ENCODE measurements at places on chromosomes 1 and 21.

- DNase-seq: no peak
Observed at GRCh38 chr1:83500987-83501591, 497.8 kb downstream of the TTLL7 start.

DNA sequence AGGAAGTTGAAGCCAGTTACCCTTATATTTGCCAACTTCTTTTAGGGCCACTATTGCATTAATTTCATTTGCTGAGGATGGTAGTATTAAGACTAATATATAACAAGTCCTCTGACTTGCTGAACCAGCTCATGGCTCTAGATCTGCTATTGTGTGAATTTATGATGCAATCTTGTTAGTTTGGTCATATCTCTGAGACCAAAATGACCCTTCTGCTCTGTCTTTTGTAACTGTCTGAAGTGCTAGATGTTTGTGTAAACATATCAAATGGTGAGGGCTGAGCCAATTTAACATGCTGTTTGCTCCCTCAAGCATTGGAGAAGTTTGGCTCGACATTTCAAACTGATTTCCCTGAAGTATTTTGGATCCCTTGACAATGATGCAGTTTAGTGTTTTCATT lies 106.9 kb upstream of the PTGFR start:
- no peak for DNase-seq

GRCh38 chr1:5896706-5897660 lies 95.2 kb downstream of the NPHP4 start:
- DNase-seq: no peak

GRCh38 chr1:208256091-208256490 lies 11.9 kb upstream of the PLXNA2 start:
- DNase-seq: no peak

DNA sequence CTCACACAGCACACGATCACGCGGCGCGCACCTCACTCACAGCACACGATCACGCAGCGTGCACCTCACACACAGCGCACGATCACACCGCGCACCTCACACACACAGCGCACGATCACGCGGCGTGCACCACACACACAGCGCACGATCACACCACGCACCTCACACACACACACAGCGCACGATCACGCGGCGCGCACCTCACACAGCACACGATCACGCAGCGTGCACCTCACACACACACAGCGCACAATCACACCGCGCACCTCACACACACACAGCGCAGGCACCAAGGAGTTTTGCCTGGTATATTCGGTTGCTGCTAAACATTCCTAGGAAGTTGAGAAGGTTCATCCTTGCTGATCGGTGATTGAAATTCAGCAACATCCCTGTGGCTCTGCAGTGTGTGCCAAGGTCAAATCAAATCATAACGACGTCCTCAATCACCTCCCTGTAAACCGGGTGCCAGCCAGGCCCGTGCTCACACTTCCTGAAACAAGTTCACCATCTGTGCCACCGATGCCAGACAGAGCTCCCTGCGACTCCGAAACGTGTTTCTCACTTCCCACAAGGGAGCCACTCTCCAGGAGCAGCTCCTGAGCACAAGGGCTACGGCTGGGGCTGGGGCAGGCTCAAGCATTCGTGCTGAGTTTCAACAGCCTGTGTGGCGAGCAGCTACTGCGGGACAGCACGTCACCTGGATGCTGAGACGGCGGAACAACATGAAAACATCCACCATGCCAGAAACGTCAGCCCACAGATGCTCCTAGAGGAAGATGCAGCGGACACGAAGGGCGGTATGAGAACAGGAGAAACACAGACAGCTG lies 30.2 kb downstream of the WDR4 start:
- no peak for DNase-seq

DNA sequence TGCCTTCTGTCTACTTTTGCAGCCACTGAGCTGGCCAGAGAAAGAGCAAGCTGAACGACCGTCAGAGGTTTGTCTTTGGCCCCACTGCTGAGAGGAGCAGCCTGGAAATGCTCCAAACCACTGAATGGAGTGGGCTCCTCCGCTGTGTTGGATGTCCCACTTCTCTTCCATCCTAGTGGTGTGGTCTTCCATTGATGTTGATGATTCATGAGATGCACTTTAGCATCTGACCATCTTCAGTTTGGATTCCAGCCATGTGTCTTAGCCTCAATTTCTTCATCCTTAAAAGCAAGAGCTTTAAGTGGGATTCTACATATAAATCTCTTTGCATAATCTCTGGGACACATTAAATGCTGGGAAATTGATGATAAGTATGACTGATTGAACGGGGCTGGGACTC lies 276.9 kb downstream of the SIPA1L2 start:
- DNase-seq: no peak

DNA sequence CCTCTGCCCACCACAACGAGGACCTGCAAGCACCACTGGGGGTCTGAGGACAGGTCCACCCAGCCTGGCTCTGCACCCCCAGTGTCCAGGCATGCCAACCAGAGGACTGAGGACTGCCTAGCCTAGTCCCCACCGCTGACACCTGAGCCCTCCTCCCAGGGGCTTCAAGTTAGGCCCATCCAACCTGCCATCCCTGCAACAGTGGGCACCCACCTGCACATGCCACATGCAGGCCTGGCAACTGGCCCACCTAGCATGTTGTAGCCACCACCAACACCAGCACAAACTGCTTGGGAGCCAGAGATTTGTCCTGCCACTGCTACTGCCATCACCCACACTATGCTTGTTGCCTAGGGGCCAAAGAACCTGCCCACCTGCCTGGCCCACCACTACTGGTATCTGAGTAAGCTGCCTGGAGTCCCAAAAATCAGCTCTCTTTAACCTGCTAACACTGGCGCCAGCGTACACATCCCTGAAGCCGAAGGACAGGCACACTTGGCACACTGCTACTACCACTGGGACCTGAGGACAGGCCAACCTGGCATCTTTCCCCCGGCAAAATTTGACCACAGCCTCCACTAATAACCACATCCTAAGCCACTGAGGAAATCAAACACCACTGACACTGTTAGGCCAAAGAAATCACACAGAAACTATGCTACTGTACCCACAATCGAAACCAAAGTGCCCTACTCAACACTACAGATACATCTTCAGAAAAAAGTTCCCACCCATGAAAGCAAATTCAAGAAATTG lies 61.5 kb downstream of the PSMG1 start:
- no peak for DNase-seq

GRCh38 chr1:16151196-16151994 lies 4.5 kb downstream of the EPHA2 start:
- no peak for DNase-seq

DNA sequence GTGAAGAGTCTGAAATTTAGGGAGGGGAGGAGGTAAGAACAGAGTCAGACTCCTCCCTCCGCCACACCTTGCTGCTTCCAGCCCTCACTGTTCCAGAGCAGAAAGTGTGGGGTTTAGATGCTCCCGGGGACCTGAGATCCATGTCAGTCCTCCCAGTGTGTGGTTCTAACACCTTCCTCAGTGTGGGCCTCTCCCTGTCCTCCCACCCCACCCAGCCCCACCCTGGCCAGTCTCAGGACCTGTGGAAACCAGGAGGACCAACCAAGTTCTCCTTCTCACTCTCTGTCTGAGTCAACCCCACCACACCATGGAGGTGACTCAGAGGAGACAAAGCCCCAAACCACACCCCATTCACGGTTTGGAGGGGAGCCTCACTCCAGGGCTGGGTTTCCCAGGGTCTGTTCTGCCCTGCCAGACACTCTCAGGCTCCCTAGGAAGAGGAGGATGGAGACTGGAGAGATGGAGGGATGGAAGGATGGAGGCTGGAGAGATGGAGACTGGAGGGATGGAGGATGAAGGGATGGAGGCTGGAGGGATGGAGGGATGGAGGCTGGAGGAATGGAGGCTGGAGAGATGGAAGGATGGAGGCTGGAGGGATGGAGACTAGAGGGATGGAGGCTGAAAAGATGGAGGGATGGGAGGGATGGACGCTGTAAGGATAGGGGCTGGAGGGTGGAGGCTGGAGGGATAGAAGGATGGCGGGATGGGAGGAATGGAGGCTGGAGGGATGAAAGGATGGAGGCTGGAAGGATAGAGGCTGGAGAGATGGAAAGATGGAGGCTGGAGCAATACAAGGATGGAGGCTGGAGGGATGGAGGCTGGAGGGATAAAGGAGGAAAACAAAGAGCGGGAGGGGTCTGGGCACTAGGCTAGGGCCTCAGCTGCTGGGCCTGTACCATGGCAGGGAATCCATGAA lies 100.9 kb upstream of the RUNX3 start:
- DNase-seq: no peak

- DNase-seq: no peak
Observed at GRCh38 chr1:70745199-70745598, 302.4 kb downstream of the PTGER3 start.

- no peak for DNase-seq
Observed at GRCh38 chr1:92480813-92481598, 5.7 kb downstream of the GFI1 start.
